Panc1 (cell line): ENCODE measurements at places on chromosomes 11 and 22.
A peak's percentile ranks its signal among the peaks of the same experiment; 100 is the strongest.

DNA sequence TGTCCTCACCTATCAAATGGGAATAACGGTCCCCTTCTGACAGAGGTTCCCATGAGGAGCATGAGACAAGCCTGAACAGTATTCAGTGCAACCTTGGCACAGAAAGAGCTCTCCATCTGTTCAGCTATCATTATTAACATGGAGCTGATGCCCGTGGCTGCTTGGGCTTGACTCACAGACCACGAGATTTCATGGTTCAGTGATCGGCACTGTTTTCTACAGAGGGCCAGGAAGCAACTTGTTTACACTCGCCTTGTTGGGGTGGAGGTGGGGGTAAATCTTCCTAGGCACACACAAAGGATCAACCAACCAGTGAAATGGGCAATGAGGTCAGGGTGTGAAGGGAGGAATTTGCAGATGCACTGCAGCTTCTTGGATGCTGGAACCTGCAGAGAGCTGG is 88.2 kb downstream of the CWC15 start:
- H3K36me3 ChIP-seq = no peaks in the 10 kb centered on the region
- no peak overlapping the region for H3K4me3 ChIP-seq
- H3K4me1 ChIP-seq = peaks cover 16% of the 10 kb centered on the region
- no peaks in the 10 kb centered on the region for H3K27me3 ChIP-seq
- peak overlapping the region; percentile 30; the same call in 1 of the 2 replicates for H3K27ac ChIP-seq

DNA sequence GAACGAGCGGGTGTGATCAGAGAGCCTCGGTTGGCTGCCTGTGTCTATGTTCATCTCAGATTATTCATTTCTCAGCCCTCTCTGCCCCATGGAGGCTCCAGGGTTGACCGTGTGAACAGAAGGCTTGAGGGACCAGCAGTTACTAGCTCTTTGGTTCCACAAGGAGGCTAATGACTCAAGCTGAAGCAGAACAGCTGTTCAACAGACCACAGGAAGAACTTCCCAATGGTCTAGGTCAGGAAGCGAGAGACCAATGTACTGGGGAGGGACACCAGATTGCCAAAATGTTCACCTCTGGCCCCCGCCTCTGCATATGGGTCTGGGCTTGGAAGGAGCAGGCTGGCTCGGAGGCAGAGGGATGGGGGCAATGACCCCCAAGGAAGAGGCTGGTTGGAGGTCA is 14.7 kb upstream of the PDE2A start:
- H3K4me1 ChIP-seq = peaks cover 3% of the 10 kb centered on the region; the same call in 1 of the 2 replicates
- H3K27me3 ChIP-seq = no peaks in the 10 kb centered on the region
- H3K36me3 ChIP-seq = no peaks in the 10 kb centered on the region
- no peak overlapping the region for H3K27ac ChIP-seq
- no peak for DNase-seq

- peak overlapping the region; percentile 91; the same call in 1 of the 2 replicates for H3K27ac ChIP-seq
- DNase-seq = no peak
- H3K27me3 ChIP-seq = no peaks in the 10 kb centered on the region
- peaks cover 6% of the 10 kb centered on the region for H3K36me3 ChIP-seq
These were observed 839 bp downstream of the STX5 start for GRCh38 chr11:62830904-62831519.

DNA sequence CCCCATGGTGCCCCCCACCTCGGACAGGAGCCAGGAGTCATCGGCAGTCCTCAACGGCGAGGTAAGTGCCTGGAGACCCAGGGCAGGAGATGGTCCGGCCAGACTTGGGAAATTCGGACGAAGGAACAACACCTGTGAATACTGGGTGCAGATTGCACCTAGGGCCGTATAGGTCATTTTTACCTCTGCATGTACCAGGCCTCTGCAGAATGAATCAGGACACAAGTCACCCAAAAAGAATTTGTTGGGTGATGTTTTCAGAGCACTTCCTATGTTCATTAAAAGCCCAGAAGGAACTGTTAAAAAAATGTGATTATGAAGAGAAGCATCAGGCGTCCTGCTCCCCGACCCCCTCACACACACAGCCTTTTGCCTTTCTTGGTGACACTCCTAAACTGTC is 93.9 kb downstream of the C11orf91 start:
- no peak overlapping the region for H3K27ac ChIP-seq
- H3K36me3 ChIP-seq = no peaks in the 10 kb centered on the region
- H3K4me1 ChIP-seq = no peaks in the 10 kb centered on the region
- DNase-seq = no peak
- no peak overlapping the region for H3K4me3 ChIP-seq
